ENCODE measurements at places on chromosomes 7 and 10.
A peak's percentile ranks its signal among the peaks of the same experiment; 100 is the strongest.

GRCh38 chr7:77570330-77571011 is 33.4 kb downstream of the PTPN12 start:
- no peak for DNase-seq

- no peak for DNase-seq
These were observed 522.1 kb upstream of the FOXK1 start for GRCh38 chr7:4159761-4160554.

- no peak for DNase-seq
These were observed 173.3 kb upstream of the ADO start for GRCh38 chr10:62631241-62631640.

DNA sequence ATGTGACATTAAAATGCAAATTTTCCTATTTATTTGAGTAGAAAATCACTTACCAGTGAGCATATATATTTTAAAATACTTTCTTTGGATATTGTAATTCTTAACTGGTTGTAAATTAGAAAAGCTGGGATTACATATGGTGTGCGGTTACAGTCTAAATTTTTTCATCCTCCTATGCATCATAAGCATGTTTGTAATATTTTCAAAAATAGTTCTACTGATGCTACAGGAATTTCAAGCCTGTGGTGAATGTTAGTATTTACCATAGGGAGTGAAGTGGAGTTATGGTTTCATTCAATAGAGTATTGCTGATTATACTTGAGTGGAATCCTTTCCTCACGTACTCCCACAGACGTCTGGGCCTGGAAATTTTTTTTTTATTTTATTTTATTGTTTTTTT is 34.6 kb upstream of the ST7 start:
- DNase-seq, result no peak

- DNase-seq, result no peak
These were observed at the start of gene HOXA7 for GRCh38 chr7:27156508-27156898. Gene HOXA7, minus strand, starts transcription at chr7:27156675. Its CDS starts 130 bp downstream, at chr7:27156545.

GRCh38 chr7:103037476-103037822 is 37.1 kb downstream of the FBXL13 start:
- no peak for DNase-seq

DNA sequence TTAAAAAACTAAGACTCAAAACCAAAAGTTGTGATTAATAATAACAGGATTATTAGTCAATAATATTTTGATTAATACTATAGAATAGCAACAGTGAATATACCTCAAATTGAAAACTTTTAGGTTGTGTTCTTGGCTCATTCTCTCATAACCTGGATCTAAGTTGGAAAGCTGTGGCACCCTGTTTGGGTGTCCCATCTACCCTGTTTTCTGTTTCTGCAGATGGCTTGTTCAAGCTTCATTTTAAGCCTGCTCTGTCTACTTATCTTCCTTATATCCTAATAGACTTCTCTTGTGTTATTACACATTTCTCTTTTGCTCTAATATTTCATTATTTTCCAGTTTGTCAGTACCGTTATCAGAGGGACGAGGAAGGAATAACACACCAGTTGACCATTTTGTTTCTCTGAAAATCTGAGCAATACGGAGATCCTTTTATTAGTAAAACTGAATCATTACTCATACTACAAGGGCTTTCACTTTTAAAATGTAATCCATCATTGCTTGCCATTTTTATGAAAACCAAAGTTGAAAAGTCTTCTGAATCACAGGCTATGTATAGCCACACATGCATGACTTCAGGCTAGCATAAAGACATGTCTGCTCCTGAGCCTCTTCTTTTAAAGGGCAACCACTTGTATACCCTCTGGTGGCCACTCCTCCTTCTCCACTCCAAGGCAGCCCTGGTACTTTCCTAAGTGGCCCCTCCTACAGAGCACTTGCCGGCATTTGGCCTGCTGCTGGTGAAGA is 22.3 kb downstream of the COX15 start:
- DNase-seq, result no peak

- DNase-seq, result no peak
These were observed 14.5 kb downstream of the LIMK1 start for GRCh38 chr7:74097937-74098614.

- DNase-seq, result no peak
These were observed 224.3 kb downstream of the TWIST1 start for GRCh38 chr7:18893156-18893555.

DNA sequence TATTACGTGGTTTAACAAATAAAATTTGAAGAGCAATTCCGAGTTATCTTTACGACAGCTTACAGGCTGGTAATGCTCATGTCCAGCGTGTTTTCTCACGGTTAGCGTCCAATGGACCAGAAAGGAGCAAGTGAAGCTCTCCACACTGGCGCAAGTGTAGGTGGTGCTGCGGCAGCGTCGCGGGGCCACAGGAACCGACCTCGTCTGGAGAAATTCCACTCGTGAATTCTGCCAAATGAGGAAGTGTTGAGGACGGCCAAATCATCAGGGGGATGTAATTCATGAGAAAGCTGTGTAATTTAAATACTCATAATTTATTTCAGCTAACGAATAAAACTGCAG is 350 bp upstream of the ZNF37A start:
- no peak for DNase-seq

DNA sequence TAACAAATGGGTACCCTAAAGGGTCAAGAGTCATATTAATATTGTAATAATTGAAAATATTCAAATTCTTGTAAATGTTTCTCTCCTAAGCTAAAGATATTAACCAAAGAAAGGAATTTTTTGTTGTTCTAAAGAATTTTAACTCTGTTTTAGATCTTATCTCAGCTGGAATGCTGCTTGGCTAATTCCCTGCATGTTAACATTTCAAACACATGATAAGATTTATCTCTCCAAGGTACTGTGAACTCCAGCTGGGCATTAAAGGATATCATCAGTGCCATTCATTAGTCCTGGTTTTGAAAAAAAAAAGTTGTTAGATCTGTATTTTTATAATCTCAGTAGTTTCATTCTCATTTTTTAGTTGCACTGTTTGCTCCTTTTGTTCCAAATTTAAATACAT is 76.9 kb downstream of the MAPK8 start:
- DNase-seq, result no peak

DNA sequence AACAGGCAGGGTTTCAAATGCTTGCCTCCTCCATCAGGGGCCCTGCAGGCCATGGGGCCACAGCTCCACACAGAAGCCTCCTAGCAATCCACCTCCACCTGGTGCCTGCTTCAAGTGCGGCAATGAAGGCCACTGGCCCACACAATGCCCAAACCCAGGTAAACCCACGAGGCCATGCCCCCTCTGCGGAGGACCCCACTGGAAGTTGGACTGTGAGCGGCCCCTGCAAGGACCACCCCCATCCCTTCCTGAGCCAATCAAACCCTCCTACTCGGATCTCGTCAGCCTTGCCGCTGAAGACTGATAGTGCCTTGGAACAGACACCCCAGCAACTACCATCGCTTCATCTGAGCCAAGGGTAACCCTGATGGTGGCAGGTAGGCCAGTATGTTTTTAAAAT is 63.1 kb downstream of the LRRC17 start:
- DNase-seq, result no peak

DNA sequence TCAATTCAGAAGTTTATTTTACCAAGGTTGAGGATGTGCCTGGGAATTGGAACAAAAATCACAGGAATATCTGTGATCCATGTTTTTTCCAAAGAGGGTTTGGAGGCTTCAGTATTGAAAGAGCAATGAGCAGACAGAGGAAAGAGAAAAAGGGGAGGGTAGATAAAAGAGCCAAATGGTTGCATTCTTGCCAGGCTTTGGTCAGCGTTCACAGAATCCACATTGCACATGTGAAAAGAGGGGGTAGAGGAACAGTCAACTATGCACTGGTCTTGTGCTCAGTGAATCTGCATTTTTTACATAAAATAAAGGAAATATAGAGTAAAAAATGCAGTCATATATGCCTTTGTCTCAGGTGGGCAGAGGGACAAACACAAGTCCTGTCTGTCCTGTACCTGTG is 20.6 kb upstream of the ERCC6 start:
- no peak for DNase-seq

- DNase-seq, result no peak
These were observed 187.6 kb downstream of the NSUN6 start for GRCh38 chr10:18463673-18464211.

DNA sequence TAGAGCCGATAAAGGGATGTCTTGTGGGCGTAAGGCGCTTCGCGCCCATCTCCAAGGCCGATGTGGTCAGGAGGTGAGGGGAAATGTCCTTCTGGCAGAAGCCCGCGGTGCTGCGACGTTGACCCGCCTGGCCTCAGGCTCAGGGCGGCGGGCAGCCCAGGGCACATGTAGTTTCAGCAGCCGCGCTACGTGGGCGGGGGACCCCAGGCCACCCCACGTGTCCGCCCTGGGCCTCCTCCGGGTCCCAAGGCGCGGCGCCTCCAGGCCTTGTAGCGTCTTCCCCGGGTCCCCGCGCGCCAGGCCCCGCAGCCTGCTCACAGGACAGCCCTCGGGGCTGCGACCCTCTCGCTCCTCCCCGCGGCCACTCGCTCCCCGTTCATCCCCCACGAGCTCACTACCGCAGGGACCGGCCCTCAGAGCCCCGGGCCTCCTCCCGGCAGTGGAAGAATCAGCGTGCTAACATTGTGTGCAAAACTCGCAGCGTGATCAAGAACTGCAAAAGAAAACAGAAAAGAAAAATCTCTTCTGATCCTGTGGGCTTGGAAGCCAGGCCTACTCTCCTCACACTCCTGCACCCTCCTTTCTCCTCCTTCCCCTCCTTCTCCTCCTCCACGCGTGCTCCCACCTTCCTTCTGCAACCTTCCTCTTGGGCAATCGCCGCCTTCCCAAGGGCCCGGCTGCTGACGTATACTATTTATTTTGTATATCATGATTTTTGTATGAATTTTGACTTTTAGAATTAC is 4.4 kb upstream of the TBX20 start:
- DNase-seq, result no peak

DNA sequence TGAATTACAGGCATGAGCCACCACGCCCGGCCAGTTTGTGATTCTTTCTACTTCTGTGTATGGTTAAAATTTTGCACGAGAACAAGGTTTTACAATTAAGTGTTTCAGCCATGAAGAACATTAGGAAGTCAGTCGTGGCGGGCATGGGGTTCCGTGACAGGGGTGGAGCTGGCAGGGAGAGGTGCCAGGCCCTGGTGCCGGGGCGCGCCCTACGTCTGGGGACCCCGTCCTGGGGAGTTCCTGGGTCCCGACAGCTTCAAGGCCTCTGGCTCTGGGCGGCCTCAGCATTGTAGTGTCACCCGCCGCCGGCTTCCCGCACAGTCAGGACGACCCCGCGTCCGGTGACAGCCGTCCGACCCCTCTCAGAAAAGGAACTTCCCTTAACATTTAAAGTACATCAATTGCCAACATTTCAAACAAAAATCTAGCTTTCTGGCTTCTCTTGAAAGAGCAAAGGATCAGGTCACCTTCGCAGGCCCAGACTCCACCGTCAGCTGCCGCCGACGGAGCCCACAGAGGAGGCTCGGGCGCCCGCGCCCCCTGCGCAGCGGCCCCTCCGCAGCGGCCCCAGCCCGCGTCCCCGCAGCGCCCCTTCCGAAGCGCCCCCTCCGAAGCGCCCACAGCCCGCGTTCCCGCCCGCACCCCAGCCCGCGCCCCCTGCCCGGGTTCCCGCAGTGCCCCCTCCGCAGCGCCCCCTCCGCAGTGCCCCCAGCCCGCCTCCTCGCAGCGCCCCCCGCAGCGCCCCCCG is 23.2 kb upstream of the MKI67 start:
- DNase-seq, result no peak

GRCh38 chr10:3141351-3142005 is 31.1 kb downstream of the PITRM1 start:
- no peak for DNase-seq

DNA sequence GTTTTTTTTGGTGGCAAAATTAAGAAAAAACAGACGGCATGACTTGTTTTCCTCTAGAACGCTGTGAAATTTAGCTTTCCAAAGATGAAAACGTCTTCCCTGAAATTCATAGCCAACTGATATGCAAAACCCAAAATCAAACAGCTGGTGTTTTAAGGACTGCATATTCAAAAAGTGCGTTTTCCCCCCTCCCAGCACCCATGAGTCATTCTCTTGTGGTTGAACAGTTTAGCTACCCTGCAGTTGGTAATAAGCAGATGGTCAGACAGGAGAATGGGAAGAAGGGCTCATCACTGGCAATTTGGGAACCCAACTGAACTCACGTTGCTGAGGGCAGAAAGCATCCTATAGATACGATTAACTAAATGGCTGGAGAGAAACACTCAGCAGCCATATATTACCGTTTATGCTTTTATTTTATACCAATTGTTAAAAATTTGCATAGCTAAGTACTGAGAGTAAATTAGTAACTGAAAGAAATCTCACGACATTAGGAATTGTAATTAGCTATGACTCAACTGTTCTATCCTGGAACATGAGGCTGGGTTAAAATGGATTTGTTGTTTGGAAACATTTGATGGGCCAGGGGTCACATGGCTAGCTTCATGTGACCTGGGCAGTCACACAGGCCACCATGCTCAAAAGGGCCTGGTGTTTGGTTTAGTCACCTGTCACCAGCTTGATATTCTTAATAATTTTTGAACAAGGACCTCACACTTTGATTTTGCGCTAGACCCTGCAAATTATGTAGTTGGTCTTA is 343.1 kb downstream of the PHTF2 start:
- peak; percentile 93 for DNase-seq

DNA sequence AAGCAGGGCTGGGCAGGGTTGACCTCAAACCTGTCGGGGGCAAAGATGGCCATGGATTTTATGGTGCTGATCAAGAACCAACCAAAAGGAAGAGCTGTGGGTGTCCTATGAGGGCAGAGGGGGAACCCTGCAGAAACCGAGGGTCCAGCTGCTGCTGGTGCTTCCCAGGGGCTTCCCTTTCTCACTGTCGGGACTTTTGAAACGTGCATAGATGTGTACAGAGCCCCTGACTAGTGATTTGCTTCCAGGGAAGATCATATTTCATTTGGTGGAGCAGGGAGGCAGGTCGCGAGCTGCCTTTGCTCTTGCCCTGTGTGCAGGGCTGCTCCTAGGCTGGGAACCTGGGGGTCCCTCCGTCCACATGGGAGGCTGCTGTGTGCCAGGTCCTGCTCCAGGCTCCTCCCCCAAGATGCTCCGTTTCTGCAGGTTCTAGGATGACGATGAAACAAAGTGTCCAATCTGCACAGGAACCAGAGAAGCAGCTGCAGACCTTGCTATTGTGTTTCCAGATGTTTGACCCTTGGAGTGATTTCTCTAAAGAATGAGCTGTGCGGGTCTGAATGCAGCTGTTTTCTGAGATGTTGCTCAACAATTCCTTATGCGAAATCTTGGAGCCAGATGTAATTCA is 9.4 kb upstream of the INPP5A start:
- DNase-seq, result no peak

DNA sequence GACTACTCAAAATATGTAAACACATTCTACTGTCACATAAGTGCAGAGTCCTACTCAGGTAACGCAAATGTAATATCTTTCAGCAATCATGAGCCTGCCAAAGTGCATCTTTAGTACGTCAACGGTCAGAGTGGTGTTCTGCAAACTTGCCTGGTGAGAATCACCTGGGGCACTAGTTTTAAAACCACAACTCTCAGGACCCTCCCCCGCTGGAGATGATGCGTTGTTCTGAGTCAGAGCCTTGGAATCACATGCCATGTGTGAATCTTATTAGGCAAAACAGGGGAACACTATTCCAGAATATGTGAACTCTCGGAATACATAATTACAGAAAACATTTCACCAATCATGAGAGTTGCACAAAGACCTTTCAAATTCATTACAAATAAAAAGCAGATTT is 115.7 kb downstream of the TPK1 start:
- DNase-seq, result no peak

All from NCI-H526 treated with DMSO at 0.1 percent for 48 hours (cell line).